ENCODE measurements at places on chromosomes 7 and 10.

DNA sequence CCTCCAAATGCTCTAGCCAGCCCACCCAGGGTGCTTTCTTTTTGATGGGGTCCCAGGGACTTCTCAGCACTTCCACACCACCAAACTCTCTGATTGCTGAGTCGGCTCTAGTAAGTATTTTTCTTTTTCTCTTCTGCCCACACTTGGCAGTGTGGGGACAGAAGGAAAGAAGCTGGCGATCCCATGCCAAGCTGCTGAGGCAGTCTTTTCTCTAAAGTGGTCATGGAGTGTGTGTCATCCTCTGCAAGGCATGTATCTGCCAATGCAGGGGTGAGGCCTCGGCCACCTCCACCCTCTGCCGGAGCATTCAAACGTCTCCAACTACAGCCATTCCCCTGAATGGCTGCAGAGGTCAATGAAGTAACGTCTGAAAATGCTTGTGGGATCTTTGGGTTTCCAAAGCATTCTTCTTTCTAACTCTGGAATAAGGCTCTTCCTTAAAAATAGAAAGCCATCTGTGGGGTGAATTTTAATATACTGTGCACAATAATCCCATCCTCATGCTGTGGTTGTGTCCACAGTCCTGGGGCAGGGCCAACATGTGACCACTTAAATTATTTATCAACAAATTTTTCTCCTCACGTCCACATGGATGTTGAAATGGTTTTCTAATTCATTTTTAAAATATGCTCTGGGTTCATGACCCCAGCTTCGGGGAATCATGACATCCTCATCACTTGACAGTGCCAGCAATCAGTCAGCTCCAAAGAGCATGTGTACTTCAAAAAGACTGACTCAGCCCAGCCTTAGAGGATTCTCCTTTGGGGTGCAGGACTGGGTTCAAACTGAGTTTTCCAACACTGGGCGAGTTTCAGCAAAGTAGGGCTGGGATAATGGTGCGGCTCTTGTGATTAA lies 171.3 kb upstream of the ITGB1 start:
- no peak for DNase-seq

GRCh38 chr10:18400906-18401245 lies 250.5 kb downstream of the NSUN6 start:
- no peak for DNase-seq

GRCh38 chr7:16465469-16466361 lies at the start of gene SOSTDC1:
TSS of gene SOSTDC1 (minus strand) at chr7:16465738. CDS start at chr7:16465668, 70 bp downstream.
- no peak for DNase-seq

- no peak for DNase-seq
Observed at GRCh38 chr7:4030346-4030950, 651.6 kb upstream of the FOXK1 start.

- no peak for DNase-seq
Observed at GRCh38 chr7:14095233-14095950, 105.9 kb upstream of the ETV1 start.

DNA sequence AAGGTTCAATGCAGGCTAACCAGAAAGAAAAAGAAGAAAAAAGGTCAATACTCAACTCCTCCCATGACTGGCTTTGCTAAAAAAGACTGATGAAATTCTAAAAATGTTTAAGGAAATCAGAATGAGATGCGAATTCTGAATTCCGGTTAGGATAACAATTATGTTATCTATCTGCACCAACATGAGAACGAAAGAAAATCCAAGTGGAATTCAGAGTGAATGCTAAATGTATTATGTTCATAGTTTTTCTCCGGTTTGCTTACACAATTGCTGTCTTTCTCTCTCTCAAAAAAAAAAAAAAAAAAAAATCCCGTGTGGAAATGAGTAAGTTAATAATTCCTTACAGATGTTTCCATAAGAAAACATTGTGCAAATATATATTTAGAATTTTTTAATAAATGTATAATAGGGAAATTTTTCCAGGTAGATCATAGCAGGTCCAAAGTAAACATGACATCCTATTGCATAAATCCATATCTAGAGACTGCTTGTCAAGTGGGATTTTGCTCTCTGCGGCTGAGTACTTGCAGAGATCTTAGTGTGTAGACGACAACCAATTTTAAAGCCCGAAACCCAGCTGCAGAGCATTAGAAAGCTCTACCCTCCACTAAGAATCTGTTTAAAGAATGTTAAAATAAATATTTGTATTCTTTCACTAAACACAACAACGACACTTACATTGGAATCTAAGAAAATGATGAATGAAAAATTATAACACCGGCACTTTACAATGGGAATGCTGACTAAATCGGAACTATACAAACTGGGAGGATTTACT lies 104.0 kb downstream of the JAZF1 start:
- DNase-seq, result no peak

GRCh38 chr10:45064998-45065397 lies 64.3 kb downstream of the ZNF22 start:
- DNase-seq, result no peak

- no peak for DNase-seq
Observed at GRCh38 chr10:32210306-32211045, 136.5 kb downstream of the EPC1 start.

DNA sequence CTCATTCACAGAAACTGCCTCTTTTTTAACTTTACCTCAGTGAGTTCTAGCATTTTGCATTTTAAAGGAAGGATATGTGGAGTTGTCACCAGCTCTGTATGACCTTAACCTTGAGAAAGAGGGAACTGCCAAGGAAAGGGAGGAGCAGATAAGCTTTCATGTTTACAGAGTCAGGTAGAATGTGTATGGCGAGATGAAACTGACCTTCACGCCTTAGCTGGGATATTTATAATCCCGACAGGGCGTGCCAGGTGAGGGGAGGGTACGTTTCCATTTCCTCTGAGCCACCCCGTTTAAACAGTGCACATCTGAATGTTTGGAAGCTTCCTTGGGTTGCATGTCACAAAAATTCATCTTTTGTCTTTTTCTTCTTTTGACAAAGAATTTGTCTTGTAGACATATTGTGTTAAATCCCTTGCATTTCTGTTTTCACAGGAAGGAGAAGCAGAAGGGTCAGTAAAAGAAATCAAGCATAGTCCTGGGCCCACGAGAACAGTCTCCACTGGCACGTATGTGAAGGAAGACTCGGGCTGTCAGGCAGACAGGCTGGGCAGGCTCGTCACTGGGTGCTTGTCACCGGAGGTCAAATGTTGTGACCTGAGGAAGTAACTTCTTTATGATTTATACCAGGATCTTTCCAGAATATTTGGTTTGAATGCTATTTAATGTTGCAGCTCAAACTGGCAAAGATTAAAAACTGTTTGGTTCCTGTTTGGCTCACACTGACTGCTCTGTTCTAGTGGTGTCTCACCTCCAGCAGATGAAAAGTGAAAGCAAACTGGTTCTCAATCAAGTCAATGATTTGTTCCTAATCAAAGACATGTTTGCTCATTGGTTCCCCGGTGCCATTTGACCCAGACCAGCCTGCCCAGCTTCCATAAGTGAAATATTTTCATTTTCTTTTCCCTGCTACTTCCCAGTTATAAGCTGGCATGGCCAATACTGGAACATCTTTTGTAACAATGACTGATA lies 16.2 kb downstream of the OPTN start:
- no peak for DNase-seq

DNA sequence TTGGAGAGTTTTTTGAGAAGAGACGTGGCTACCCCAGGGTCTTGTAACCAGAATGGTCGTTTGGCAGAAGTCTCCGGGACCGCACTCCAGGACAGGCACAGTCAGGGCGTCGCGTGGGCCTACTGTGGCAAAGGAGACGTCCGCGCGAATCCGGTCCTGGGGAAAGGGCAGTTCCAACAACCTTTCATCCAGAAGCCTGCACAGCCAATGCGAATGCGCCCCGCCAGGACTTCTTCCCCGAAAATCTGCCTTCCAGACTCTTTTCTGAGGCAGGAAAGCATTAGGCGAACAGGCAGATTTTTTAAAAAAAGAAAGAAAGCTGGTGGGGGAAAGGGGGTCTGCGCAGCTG lies 2.0 kb downstream of the HPSE2 start:
- DNase-seq, result no peak

- DNase-seq, result no peak
Observed at GRCh38 chr7:2614631-2615330, 17.0 kb upstream of the TTYH3 start.

DNA sequence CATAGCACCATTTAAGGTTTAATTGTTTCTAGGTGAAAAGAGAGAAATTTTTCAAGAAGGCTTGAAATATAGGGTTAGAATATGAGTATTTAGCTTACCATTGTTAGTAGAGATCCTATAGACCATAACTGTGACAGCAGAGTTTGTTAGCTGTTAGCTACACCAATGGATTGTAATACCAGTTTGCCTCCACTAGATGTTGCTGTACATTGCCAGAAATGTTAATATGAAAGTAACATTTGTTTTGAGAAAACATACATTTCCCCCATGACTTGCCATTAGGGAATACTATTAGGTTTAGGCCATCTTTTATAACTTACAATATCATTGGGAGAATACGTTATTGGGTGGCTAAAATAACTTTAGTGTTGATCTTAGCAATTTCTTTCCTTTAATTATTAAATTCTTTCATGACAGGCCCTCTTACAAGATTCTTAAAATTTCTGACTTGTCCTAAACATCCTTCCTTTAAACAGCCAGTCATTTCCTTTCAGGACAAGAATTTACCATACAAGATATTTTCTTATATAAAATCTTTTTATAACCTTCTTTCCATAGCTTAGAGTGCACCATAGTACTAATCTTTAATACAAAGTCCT lies 39.5 kb downstream of the ZNF117 start:
- DNase-seq, result no peak

- no peak for DNase-seq
Observed at GRCh38 chr10:7399533-7399932, 11.3 kb downstream of the SFMBT2 start.

GRCh38 chr10:69728335-69728870 lies 73.3 kb upstream of the COL13A1 start:
- no peak for DNase-seq

DNA sequence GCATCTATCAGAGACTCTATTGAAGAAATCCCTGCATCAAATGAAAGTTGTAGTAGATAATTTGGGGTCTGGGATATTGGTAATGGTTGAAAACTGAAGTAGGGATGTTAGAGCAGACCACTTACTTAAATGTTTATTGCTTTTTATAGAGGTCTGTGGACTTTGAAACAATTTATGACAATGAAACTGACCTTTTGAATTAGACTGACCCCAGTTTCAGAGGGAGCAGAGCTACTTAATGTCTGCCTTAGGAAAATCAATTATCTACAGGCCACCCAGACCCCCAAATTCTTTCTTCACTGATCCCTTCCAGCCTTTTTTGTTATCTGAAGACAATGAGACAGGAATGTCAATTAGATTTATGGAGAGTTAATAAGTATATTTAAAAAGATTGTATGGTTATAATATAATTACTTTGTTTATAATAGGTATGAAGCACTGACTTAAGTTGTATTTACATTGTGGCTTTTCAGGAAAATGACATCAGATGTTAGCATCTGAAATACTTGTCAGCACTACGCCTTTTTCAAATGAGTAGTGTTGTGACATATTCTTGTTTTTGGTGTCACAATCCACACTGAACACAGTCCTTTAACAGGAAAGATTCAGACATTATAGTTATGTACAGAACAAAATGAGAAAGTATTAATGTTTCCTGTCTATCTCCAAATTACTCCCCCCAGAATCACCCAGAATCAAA lies 13.9 kb downstream of the MGAM2 start:
- no peak for DNase-seq

DNA sequence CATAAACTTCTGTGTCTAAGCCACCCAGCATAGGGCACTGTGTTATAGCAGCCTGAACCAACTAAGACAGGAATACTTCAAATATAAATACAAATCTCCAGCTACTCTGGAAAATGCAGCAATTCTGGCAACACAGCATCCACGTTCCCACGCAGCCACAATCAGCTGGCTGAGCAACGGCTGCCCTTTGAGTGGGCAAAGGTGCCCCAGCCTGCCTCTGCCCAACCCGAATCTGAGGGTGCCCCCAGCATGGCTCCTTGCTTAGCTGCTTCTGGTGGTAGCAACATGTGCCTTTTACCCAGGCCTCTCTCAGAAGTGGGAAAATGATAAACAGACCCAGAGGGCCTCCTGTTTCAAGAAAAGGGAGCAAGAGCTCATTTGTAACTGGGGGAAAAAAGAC lies 12.0 kb downstream of the DRGX start:
- DNase-seq, result no peak

DNA sequence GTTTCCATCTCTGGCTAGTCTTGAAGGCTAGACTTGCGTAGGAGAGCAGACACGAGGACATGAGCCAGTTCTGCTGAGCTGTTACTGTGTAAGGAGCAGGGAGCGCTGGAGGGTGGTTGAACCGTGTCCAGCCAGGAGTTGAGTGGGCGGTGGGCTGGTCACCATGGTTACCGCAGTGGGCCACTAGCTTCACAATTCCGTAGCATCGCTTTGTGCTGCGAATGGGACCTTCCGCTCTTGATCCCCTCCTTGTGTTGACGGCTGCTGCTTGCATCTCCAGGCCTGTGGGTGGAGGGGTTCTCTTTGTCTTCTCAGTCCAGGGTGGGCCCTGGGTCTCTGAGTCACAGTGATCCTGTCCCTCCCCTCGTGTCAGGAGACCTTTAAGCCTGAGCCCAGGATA lies 49.4 kb upstream of the OCM start:
- no peak for DNase-seq

DNA sequence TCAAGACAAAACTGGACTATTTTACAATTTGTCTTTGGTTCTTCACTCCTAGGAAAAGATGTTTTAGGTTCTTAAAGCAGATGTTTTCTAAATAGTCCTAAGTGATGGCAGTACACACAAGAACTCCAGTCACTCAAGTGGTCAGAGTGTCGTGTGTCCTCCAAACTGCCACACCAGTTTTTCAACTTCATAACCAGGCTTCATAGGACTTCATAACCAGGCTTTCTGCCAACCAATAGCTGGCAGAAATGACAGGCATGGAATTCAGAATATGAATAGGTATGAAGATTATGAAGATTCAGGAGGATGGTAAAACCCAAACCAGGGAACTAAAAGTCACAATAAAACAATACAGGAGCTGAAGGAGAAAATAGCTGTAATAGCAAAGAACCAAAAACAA lies 721.2 kb upstream of the SEMA3D start:
- no peak for DNase-seq

GRCh38 chr10:131546086-131546810 lies 234.7 kb upstream of the TCERG1L start:
- no peak for DNase-seq

- DNase-seq, result peak; percentile 18
Observed at GRCh38 chr10:5666008-5666840, at the start of gene ASB13. TSS of gene ASB13 (minus strand) at chr10:5666595. CDS start at chr10:5666551, 44 bp downstream.

- DNase-seq, result no peak
Observed at GRCh38 chr10:77601488-77601887, 36.1 kb downstream of the KCNMA1 start.

GRCh38 chr10:116469437-116469836 lies 41.8 kb downstream of the PNLIPRP3 start:
- no peak for DNase-seq
